ENCODE measurements at places on chromosomes 16 and 17.

- DNase-seq, result no peak
These were observed 39.2 kb downstream of the GNA13 start for GRCh38 chr17:65017207-65017774.

- DNase-seq, result no peak
These were observed 48.1 kb downstream of the MYO1D start for GRCh38 chr17:32828822-32829221.

- DNase-seq, result no peak
These were observed 59.6 kb downstream of the YPEL2 start for GRCh38 chr17:59391021-59391420.

GRCh38 chr16:4409081-4409932 is 7.1 kb downstream of the CORO7 start:
- no peak for DNase-seq

DNA sequence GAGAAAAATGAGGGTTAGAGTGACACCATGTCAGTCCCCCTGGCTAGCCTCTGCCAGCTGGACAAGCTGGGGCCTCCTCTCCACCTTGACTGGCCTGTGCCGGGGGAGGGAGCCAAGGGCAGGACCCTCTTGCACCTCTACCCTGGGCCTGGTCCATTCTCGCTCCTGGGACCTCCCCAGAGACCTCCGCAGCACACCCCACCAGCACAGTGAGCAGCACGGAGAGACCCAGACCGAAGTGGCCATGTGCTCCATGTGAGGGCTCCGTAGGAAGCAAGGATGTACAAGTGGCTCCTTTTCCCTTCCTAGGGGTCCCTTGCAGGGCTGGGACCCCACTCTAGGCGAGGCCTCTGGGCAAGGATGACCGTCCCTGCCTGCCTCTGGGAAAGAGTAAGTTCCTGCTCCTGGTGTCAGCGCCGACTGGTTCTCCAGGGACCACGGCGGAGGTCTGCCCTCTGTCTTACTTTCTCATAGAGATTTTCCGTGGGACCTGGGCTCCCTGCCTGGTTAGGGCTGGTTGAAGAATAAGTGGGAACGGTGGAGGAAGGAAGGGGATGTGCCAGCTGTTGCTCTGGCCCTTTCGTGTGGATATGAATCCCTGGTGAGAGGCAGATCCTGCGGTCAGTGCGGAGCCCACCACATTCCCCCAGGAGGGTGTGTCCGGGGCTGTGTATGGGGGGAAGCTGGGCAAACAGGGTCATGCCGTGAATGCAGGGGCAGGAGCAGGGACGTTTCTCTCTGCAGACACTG is 124.2 kb downstream of the METRNL start:
- DNase-seq, result no peak

DNA sequence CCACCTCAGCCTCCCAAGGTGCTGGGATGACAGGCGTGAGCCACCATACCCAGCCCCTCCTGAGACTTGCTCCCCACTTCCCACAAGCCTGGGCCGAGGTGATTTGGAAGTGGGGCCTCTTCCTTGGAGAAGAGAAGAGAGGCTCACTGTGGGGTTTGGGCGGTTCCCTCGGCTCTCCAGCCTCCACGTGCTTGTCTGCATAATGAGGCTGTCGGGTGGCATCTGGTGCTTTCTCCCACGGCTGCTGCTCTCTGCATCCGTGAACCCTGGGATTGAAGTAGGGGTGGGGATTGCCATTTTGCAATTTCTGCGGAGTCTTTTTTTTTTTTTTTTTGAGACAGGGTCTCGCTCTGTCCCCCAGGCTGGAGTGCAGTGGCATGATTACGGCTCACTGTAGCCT is 101.4 kb downstream of the RAP1GAP2 start:
- DNase-seq, result no peak

- peak; percentile 38 for DNase-seq
These were observed 37.5 kb downstream of the ERCC4 start for GRCh38 chr16:13957197-13958078.

GRCh38 chr16:5065326-5065725 is 430 bp downstream of the C16orf89 start:
- DNase-seq, result no peak

- DNase-seq, result peak; percentile 62
These were observed 946 bp upstream of the TMEM256 start for GRCh38 chr17:7404737-7405349.

DNA sequence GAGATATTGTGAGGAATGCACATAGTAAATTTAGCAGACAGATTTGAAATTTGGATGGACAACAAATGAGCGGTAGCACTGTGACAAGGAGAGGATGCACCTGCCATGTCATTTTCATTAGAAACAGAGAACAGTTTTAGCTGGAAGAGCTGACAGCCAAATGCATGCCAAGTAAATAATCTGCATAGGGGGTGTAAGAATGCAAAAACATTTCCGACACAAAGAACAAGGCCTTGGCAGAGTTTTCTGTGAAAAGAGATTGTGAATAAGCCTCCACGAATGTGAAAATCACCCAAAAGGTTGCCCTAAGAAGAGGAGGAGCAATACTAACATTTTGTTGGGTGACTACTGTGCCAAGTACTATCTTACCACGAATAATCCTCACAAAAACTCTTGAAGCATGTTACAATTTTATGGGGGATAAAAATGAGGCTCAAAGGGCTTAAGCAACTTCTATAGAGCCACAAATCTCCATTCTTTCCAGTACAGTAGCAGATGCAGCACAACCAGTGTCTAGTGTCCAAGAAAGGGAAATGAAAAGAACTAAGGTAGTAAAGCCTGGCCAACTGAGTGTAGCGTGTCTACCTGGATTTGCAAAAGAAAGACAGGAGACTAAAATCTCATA is 28.3 kb downstream of the TMEM100 start:
- DNase-seq, result no peak

DNA sequence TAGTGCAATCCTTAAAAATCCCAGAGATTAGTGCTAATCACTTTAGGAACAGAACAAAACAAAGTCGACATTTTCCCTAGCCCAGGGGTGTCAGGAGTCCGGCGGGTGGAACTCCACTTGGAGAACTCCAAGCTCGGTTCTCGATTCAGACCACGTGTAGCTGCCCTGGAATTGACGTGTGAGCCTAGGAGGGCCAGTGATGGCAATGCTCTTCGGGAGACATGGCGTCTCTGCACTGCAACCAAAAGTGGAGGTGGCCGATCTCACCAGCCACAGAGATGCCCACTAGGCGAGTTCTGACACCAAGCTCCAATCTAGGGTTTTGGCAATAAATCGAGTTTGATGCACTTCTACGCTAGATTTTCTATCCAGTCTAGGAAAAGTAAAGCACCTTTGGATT is 17.6 kb downstream of the MAP1LC3B start:
- DNase-seq, result no peak

DNA sequence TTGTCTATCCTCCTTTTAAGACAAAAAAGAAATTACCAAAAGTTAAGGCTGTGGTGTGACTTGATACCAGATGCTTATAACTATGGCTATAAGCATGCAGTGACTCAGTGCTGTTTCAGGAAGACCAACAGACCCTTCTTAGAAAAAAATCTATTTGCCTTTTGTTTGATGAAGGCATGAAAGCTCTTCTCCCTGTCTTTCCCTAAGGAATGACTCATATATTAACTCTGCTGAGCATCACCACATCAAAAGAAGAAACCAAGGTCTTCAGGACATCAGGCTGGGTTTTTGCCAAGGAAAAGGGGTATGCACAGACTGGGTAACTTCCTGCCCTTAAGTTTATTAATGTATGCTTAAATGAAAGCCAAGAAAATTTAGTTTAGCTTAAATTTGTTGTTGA is 47.1 kb downstream of the VMP1 start:
- no peak for DNase-seq

GRCh38 chr17:8051831-8052230 is 13.0 kb downstream of the ALOX15B start:
- DNase-seq, result no peak
